Thoracic aorta (tissue), 2 donors: ENCODE measurements at places on chromosomes 12 and 14.
A peak's percentile ranks its signal among the peaks of the same experiment; 100 is the strongest.

GRCh38 chr14:68361231-68361630 lies 431.6 kb downstream of the ZFP36L1 start:
- peaks cover 47% of the 10 kb centered on the region for H3K4me1 ChIP-seq
- H3K27ac ChIP-seq = peak overlapping the region; percentile 73
- H3K36me3 ChIP-seq = no peaks in the 10 kb centered on the region

- H3K27me3 ChIP-seq = no peaks in the 10 kb centered on the region
- H3K27ac ChIP-seq = no peak overlapping the region
- H3K4me3 ChIP-seq = no peak overlapping the region
- H3K36me3 ChIP-seq = no peaks in the 10 kb centered on the region
These were observed 78.8 kb upstream of the EVL start for GRCh38 chr14:99986396-99986795.

DNA sequence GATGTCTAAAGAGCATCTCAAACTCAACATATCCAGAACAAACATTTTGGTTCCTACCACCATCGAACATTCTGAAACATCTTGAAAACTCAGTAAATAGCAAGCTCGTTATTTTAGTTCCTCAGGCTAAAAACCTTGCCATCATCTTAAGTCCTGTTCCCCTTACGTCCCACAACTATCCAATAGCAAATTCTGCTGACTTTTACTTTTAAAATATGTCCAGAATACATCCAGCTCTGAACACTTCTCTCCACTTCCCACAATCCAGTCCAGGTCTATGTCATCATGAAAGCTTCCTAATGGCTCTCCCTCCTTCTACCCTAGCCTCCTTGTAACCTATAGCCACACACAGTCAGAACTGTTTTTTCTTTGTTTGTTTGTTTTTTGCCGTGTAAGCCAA lies 279.9 kb downstream of the IPO8 start:
- no peaks in the 10 kb centered on the region for H3K4me1 ChIP-seq
- H3K36me3 ChIP-seq = no peaks in the 10 kb centered on the region
- no peak overlapping the region for H3K4me3 ChIP-seq
- H3K27me3 ChIP-seq = no peaks in the 10 kb centered on the region

DNA sequence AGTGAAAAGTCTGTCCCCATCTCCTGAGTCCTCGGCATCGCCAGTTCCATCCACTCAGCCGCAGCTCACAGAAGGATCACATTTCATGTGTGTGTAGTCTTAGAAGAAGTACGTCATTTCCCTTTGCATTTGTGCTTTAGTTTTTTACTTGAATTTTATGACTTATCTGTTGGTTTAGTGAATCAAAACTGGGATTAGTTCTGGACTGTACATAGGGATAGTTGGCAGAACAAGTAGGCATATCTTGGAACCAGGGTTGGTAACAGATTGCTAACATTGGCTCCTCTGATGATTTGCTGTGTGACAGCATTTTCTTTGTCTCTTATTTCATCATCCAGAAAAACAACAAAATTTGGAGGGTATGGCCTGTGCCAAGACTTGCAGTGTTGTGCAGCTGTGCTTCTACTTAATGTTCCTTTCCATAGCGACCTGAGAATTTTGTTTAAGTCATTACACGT lies 69.6 kb upstream of the AEBP2 start:
- H3K27ac ChIP-seq = peak overlapping the region; percentile 46
- no peak overlapping the region for H3K4me3 ChIP-seq
- H3K36me3 ChIP-seq = peaks cover 15% of the 10 kb centered on the region
- H3K27me3 ChIP-seq = no peaks in the 10 kb centered on the region

- DNase-seq = no peak
- no peaks in the 10 kb centered on the region for H3K4me1 ChIP-seq
- no peak overlapping the region for H3K4me3 ChIP-seq
- no peaks in the 10 kb centered on the region for H3K36me3 ChIP-seq
These were observed 774.0 kb downstream of the VRK1 start for GRCh38 chr14:97571201-97571600.

GRCh38 chr12:124603100-124603541 lies 35.7 kb upstream of the NCOR2 start:
- H3K27ac ChIP-seq = no peak overlapping the region
- DNase-seq = no peak
- H3K36me3 ChIP-seq = no peaks in the 10 kb centered on the region
- H3K4me3 ChIP-seq = no peak overlapping the region

GRCh38 chr12:4817880-4818279 lies 91.8 kb upstream of the KCNA1 start:
- H3K36me3 ChIP-seq = no peaks in the 10 kb centered on the region
- DNase-seq = no peak
- no peaks in the 10 kb centered on the region for H3K4me1 ChIP-seq
- H3K27me3 ChIP-seq = no peaks in the 10 kb centered on the region
- H3K4me3 ChIP-seq = no peak overlapping the region

DNA sequence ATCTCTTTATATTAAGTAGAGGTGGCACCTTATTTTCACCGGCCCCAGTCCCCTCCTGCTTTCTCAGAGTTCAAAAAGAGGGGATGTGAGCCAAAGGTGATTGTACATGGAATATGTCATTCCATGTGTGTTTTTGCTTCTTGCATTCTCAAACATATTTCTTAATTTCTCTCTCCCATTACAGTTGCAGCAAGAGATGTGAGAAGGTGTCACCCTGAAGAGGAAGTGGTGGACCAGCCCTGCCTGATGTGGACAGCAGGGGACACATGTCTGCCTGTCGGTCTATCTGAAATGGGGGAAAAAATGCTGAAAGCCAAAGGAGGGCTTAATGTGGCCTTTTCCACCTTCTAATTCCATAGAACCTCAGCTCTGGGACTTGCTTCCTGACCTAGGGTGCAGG lies 1.9 kb upstream of the FOXN3 start:
- H3K4me1 ChIP-seq = peaks cover 23% of the 10 kb centered on the region
- no peak overlapping the region for H3K4me3 ChIP-seq

- no peak overlapping the region for H3K4me3 ChIP-seq
- no peaks in the 10 kb centered on the region for H3K27me3 ChIP-seq
- peak overlapping the region; percentile 5 for H3K27ac ChIP-seq
- H3K36me3 ChIP-seq = no peaks in the 10 kb centered on the region
- no peaks in the 10 kb centered on the region for H3K4me1 ChIP-seq
These were observed 6.6 kb upstream of the CFAP73 start for GRCh38 chr12:113142886-113143332.

DNA sequence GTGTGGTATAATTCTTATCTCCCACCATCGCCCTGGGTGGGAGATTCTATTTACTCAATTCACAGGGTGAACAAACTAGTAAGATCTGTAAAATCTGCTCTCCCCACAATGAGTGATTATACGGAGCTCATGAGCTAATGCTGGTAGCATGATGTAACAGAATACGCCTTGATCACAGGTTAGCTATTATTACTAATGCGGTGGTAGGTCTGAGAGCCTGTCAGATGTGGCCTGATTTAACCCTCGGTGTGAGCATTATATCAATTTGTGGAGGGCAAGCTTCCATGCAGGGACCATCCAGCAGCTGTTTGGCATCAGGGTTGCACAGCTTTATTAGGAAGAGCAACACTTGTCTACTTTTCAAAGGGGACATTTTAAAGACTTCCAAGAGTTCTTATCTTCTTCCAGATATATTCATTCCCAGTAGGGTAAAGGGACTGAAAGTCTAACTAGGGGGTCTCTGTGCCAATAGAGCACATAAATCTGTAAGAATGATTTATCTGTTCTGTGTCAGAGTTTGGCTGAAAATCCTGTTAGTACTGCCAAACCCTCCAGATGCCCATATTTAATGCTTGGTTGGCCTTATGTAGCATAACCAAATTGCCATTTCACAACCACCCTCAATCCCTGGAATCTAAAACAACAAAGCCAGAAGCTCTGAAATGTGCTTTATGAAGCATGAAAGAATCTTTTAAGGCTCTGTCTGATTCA lies 18.7 kb downstream of the TSHR start:
- no peaks in the 10 kb centered on the region for H3K27me3 ChIP-seq
- H3K4me1 ChIP-seq = no peaks in the 10 kb centered on the region
- no peak overlapping the region for H3K27ac ChIP-seq
- no peak for DNase-seq
- H3K36me3 ChIP-seq = no peaks in the 10 kb centered on the region

GRCh38 chr12:98354520-98355035 lies 160.8 kb upstream of the TMPO start:
- DNase-seq = no peak
- H3K36me3 ChIP-seq = no peaks in the 10 kb centered on the region
- H3K27ac ChIP-seq = no peak overlapping the region
- H3K4me1 ChIP-seq = no peaks in the 10 kb centered on the region

DNA sequence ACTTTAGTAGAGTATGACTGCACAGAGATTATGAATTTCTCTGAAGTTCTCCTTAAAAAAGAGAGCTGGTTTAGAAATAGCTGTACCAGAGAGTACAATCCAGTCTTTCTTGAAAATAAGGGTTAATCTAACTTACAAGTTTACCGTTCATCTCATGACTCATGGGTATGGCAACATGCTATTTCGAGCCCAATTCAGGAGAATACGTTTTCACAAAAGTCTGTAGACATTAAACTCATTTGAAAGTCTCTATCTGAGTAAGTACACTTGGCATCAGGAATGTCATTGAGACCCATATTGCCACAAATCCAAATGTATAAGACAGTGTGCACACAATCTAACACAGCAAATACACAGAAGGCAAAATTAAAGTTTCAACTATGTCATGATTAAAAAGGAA lies 160.5 kb downstream of the PIK3C2G start:
- H3K27me3 ChIP-seq = no peaks in the 10 kb centered on the region
- H3K36me3 ChIP-seq = no peaks in the 10 kb centered on the region
- no peak for DNase-seq
- no peak overlapping the region for H3K4me3 ChIP-seq

- no peak for DNase-seq
- no peak overlapping the region for H3K4me3 ChIP-seq
- no peaks in the 10 kb centered on the region for H3K27me3 ChIP-seq
- no peaks in the 10 kb centered on the region for H3K4me1 ChIP-seq
These were observed 378.8 kb upstream of the DCN start for GRCh38 chr12:91561301-91561957.

DNA sequence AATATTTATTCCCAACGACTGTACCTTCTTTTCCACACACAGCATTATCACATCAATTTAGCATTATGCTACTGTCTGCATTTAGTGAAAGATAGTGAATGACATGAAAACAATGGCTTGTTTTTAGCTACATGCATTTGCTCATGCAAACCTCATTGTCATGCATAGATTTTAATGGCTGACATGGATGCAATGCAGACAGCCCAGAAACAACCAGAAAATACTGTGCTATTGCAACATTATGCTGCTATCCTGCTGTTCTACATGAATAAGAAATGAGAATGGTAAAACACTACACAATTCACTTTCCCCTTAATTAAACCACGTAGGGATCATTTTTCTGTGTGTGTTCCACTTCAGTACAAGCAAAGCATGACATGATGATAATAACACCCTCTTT lies 90.8 kb downstream of the LIN7A start:
- H3K36me3 ChIP-seq = no peaks in the 10 kb centered on the region
- no peak overlapping the region for H3K4me3 ChIP-seq
- DNase-seq = no peak
- no peaks in the 10 kb centered on the region for H3K4me1 ChIP-seq
- H3K27ac ChIP-seq = no peak overlapping the region

GRCh38 chr14:41608681-41609390 lies 2.2 kb downstream of the LRFN5 start:
- no peak for DNase-seq
- H3K4me3 ChIP-seq = peak overlapping the region; percentile 71
- no peak overlapping the region for H3K27ac ChIP-seq
- no peaks in the 10 kb centered on the region for H3K36me3 ChIP-seq
- H3K4me1 ChIP-seq = peaks cover 10% of the 10 kb centered on the region

DNA sequence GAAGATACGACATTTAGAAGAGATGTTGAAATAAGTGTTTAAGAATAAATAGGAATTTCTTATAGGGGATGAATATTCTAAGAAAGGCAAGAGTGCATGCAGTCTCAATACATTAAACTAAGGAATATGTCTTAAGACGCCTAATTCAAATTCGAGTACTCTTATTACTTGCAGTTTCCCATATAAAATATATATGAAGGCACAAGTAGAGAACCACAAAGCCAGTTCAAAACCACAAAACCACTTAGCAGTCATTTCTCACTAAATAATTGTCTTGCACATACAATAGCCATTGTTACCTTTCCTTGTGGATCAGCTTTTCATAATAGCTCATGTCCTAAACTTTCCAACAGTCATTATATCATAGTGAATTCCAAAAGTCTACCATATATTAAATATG lies 91.0 kb upstream of the MON2 start:
- H3K27ac ChIP-seq = no peak overlapping the region
- H3K27me3 ChIP-seq = no peaks in the 10 kb centered on the region
- peaks cover 46% of the 10 kb centered on the region for H3K4me1 ChIP-seq
- DNase-seq = no peak
- no peak overlapping the region for H3K4me3 ChIP-seq
- no peaks in the 10 kb centered on the region for H3K36me3 ChIP-seq

- no peak overlapping the region for H3K27ac ChIP-seq
- DNase-seq = no peak
- H3K27me3 ChIP-seq = no peaks in the 10 kb centered on the region
- no peaks in the 10 kb centered on the region for H3K36me3 ChIP-seq
- H3K4me1 ChIP-seq = no peaks in the 10 kb centered on the region
- no peak overlapping the region for H3K4me3 ChIP-seq
These were observed 2.1 kb downstream of the OR6C70 start for GRCh38 chr12:55467836-55468235.

DNA sequence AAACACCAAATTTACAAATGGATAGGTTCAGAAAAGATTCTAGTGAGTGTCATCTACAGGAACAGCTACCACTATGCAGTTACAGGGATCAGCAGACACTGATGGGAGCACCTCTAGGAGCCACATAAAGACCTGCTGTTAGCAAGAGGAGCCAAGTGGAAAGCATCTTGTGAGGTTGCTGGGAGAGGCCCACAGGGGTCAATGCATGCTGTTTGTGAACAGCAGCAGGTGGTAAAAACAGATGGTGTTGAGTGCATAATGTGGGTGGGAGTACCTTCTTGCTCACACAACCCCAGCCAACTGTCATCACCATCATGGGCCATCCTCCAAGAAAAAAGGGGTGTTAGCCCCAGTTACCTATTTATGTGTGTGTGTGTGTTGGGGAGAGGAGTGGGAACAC lies 215.2 kb upstream of the SSTR1 start:
- H3K4me1 ChIP-seq = no peaks in the 10 kb centered on the region
- no peak for DNase-seq
- no peaks in the 10 kb centered on the region for H3K36me3 ChIP-seq
- no peaks in the 10 kb centered on the region for H3K27me3 ChIP-seq
- no peak overlapping the region for H3K4me3 ChIP-seq

- no peak overlapping the region for H3K4me3 ChIP-seq
- no peaks in the 10 kb centered on the region for H3K36me3 ChIP-seq
- no peaks in the 10 kb centered on the region for H3K27me3 ChIP-seq
- no peak overlapping the region for H3K27ac ChIP-seq
These were observed 109.8 kb upstream of the DNM1L start for GRCh38 chr12:32569259-32569658.

GRCh38 chr14:37274652-37275051 lies 76.9 kb downstream of the MIPOL1 start:
- H3K27me3 ChIP-seq = no peaks in the 10 kb centered on the region
- no peak for DNase-seq
- no peak overlapping the region for H3K4me3 ChIP-seq
- H3K4me1 ChIP-seq = no peaks in the 10 kb centered on the region
- H3K27ac ChIP-seq = no peak overlapping the region
